ENCODE measurements at places on chromosomes 2 and 18. TPM values are rescaled to one million over a fixed set of nuclear protein-coding genes. Genes with fewer than 3 reads are reported as not detected.
A peak's percentile ranks its signal among the peaks of the same experiment; 100 is the strongest.

GRCh38 chr2:230268606-230269243 is 43.2 kb downstream of the SP140 start:
- DNase-seq = no peak

- DNase-seq = no peak
Observed at GRCh38 chr2:152094014-152094413, 4.8 kb downstream of the CACNB4 start.

The FIGN gene
- 7.9 TPM for polyA plus RNA-seq

The TMEM18 gene
- 50.2 TPM for polyA plus RNA-seq

DNA sequence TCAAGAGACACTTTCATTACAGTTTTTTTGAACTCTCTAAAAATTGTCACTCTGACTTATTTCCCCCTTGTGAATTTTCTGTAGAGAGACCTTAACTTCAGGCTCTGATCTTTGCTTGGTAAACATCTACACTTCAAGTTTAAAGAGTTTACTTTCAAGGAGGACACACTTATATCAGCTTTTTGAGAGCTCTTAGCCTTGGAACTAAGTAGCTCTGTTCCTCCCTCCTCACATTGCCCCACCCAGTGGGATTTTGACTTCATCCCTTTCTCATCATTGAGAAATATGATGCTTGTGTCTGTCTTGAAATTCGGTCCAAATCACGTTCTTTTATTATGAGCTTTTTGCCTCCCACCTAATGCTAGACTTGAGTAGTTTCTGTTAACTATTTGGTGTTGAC is 433.4 kb upstream of the MEIS1 start:
- DNase-seq = no peak

The OTOS gene
- polyA plus RNA-seq = not detected

The CNGA3 gene
- 0.06 TPM for polyA plus RNA-seq

- no peak for DNase-seq
Observed at GRCh38 chr2:153235516-153235915, 243.0 kb downstream of the RPRM start.

DNA sequence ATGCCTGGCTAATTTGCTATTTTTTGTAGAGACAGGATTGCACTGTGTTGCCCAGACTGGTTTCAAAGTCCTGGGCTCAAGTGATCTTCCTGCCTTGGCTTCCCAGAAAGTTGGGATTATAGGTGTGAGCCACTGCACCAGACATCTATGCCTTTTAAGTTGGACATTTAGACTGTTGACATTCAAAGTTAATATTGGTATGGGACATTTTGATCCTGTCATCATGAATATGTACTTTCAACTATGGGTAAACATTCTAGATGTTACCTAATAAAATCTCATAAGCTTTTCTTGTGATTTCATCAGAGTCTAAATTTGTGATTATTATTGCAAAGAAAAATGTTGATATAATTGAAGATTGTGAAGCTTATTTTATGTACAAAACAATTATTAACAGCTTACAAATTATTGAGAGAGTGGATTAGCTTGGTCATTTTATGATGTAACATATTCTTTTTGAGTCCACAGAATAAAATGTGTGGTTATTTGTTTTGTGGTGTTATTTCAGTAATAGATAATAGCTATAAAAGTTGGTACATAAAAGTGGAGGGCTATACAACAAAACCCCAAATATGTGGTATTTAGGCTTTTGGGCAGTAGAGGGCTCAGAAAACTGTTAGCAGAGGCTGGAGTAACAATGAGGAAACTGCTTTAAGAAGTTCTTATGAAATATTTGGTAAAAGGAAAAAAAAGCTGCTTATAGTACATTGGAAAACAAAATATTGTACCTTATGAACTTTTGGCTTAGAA is 41.4 kb downstream of the STARD6 start:
- no peak for DNase-seq

- DNase-seq = no peak
Observed at GRCh38 chr2:224930124-224930523, 112.1 kb downstream of the DOCK10 start.

DNA sequence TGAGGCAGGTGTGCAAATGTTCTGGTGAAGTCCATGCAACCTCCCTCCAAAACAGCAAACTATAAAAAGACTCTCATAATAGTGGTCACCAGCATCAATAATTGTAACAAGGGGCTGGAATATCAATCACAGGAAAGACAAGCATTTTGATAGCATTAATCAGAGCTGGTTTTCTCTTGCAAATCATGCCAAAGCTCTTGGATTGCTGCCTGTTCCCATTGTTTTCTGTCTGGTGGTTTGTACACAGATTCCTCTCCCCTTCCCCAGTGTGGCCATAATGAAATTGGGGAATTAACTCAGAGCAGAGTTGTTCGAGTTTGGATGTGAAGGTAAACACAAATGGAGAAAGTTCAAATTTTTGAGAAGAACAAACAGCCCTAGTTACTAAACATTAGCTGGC is 134.2 kb downstream of the CDCA7 start:
- no peak for DNase-seq

The GKN2 gene
- 1.1 TPM for polyA plus RNA-seq

GRCh38 chr18:8744038-8744437 is 38.7 kb downstream of the MTCL1 start:
- no peak for DNase-seq

DNA sequence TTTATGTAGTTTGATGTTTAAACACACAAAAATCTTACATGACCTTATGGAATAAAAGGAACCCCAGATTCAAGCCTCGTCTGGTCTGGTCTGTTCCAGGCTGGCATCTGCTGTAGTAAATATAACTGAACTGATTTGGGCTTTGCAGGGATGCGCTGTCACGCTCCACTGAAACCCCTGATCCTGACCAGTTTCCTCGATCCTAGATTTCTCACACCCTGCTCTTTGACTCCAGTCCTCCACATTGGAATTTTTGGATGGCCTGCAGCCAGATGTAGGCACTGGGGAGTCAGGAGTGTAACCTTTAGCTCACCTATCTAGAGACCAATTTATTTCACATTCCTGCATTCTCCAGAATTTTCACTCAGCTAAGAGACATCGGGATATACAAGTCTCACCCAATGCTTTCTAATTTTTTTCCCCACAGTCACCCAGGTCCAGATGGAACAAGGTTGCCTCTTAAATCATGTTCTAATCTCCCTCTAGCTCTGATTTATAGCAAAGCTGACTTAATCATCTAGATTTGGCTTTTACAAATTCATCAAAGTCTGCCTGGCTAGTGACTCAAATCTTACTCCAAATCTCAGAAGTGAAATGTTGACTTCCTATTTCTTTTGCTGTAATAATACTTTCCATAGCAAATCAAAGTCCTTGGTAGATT is 219.6 kb downstream of the CD226 start:
- no peak for DNase-seq

GRCh38 chr2:46988733-46989481 is 73.3 kb upstream of the MCFD2 start:
- DNase-seq = no peak

DNA sequence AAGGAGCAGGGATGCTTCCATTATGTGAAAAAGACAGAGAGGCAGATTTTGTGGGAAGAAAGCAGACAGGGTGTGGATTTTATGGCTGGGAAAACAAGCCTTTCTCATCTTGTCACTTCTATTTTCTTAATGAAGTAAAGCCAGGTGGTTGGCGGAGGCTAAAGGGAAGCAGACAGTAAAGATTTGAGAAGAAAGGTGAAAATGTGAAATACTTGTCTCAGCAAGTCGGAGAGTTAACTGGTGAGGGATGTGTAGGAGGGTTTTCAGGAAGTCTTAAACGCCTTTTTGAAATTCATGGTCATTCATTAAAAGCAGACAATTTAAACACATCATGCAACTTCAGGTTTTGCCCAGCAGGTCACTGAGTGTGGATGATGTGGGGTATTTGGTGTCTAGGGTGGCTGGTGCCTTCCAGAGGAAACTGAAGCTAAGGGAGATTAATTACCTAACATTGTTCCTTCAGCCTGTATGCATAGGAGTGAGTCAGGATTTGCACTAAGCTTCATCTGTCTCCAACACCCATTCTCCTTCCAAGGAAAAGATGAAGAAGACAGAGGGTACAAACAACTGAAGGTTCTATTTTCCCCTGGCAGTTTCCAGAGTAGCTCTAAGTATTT is 20.7 kb downstream of the SLC14A2 start:
- no peak for DNase-seq

The C2orf68 gene
- polyA plus RNA-seq = 73.1 TPM

DNA sequence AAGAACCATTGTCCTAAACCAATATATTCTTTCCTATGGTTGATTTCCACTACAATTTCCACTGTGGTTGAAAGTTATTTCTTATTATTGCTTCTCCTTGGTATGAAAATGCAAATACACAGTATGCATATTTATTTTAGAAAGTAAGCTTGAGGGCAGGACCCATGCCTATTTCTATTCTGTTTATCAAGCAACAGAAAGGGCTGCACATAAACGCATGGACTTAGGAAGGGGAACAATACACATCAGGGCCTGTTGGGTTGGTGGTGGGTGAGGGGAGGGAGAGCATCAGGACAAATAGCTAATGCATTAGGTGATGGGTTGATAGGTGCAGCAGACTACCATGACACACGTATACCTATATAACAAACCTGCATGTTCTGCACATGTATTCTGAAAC is 20.7 kb downstream of the SLC4A3 start:
- no peak for DNase-seq

GRCh38 chr2:174031226-174031625 is 66.1 kb upstream of the SP3 start:
- no peak for DNase-seq

- DNase-seq = no peak
Observed at GRCh38 chr2:100281521-100282438, 40.5 kb downstream of the LONRF2 start.

The ADCYAP1 gene
- 0.07 TPM for polyA plus RNA-seq

DNA sequence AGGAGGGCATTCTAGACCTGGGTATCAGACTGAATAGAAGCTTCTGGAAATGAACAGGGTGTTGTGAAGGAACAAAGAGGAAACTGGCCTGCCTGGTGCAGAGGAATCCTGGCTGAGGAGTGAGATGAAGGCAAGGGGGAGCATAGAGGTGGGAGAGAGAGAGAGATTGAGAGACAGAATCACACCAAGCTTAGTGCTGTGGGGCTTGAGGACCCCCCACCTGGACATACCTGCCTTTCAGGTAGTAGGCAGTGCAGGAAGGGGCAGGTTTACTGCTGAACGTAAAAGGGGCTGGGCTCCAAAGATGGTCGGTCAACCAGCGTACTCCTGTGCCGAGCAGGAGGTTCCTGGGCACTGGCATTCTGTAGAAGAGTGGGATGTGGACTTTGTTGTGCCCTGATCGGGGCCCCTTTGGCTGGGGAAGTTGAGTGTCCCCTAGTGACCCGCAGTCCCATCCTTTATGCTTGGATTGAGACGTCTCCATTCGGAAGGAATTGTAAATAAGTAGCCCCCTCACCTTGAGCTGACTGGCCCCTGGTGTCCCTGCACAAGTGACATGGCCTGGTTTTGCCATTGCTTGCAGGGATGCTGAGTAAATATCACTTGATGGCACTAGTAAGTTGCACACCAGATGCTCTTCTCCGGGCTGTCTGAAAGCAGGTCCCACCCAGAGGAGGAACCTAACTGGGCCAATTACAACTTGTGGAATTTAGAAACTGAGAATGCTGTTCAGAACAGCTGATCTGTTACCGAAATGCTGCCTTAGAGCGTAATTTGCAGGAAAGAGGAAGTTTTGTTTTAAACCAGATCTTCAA is 1.4 kb downstream of the UBE2F start:
- DNase-seq = peak; percentile 63

GRCh38 chr2:57906152-57906732 is 140.4 kb upstream of the VRK2 start:
- DNase-seq = no peak

The FABP1 gene
- polyA plus RNA-seq = not detected

The TMEM247 gene
- polyA plus RNA-seq = not detected

DNA sequence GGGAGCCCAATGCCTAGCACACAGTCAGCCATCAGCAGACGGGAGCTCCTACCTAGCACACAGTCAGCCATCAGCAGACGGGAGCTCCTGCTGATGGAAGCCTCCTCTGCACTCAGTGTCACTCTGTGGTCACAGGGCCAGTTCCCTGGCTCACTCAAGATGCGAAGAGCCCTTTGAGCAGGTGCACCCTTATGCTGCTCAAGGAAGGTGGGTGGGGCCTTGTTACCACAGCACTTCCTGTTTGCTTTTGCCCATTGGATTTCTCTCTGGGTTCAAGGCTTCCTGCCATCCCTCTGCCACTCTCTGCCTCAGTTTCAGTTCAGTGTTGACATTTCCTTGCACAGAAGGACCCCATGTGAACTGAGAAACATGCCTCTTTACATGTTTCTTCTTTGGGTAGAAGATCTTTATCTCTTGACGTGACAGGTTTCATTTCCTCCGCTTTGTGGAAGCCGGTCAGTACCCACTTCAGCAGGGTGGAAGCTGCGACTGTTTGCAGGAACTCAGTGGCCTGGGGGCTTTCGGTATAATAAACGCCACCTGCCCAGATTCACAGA is 11.6 kb downstream of the TRIB2 start:
- no peak for DNase-seq

- DNase-seq = no peak
Observed at GRCh38 chr2:110800611-110801402, 68.4 kb downstream of the ACOXL start.

GRCh38 chr2:64972876-64973275 is 16.3 kb upstream of the SLC1A4 start:
- DNase-seq = no peak

GRCh38 chr18:73621091-73621490 is 526.5 kb downstream of the FBXO15 start:
- DNase-seq = no peak

The AQP12A gene
- not detected for polyA plus RNA-seq

The SPHKAP gene
- polyA plus RNA-seq = 1.4 TPM

The CCBE1 gene
- polyA plus RNA-seq = 89.9 TPM

DNA sequence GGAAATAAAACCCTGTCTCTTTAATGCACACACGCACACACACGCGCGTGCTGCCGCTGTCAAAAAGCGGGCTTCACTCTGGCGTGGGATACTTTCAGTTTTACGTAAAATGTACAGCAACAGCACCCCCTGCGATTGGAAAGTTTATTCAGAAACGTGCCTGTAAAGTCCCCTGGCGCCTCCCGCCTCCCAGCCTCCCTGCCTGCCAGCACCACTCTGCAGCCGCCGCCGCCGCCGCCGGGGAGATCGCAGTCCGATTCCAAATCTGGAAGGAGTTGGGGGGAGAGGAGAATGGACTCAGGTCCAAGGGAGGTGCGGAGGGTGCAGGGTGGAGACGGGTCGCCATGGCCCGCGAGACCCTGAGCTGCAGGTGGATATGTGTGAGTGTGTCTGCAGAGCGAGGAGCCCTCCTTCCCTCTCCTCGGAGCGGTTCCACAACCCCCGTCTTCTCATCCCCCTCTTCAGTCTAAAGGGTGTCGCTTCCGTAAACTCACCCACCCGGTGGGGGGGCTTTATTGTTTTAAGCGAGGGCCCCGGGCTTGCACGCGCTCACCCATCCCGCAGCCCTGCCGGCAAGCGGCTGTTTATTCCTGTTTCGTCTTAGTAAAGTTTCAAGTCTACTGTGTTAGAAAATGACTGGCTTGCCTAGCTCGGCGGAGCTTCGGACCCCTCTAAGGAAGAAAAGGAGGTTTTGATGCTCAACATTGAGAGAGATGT is 1.8 kb upstream of the BCL11A start:
- DNase-seq = peak; percentile 89
